ENCODE measurements at places on chromosomes 4 and X.
A peak's percentile ranks its signal among the peaks of the same experiment; 100 is the strongest.

DNA sequence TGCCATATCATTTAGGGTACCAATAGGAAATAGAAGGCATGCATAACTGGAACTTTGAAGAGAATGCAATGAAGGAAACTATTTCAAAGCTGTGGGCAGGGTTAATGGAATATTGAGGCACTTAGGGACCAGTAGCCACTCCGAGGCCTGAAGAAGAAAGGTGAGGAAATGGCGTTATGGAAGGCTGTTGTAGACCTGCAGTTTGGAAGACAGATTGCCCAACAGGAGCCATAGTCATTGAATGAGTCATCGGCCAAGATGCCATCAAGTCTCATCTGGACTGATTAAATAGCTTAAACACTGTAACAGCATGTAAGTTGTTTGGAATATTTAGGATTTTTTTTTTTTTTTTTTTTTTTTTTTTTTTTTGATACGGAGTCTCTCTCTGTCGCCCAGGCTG is 11.6 kb downstream of the CXCL13 start:
- DNase-seq, result no peak

- DNase-seq, result no peak
Measured at GRCh38 chr4:151646322-151646721, 114.5 kb downstream of the GATB start.

DNA sequence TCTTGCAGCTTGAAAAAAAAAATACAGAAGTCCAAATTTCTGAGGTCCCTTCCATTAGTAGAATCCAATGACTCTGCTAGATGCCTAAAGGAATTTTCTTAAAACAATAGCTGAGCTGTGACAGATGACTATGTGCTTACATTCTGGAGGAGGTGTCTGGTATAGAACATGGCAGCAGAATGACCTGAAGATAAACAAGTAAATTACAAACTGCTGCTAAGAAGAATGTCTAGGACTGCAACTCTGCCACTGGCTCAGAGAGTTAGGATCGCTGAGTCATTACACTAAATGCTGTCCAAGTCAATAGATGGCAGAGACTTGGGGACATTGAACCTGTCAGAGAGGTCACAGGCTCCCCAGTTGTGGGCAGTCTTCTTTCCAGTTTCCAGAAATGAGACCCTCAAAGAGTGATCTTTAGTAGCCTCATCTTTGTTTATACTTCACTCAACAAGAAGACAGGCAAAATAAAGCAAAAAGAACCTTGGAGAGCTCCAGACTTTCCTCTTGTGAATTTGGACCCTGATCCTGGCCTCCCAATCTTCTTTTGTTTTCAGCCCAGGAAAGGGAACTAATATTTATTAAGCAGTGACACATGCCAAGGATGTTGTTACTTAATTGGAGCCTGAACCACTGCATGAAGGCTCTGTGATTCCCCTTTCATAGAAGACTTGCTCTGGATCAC is 56.4 kb upstream of the SCML1 start:
- peak; percentile 24 for DNase-seq

DNA sequence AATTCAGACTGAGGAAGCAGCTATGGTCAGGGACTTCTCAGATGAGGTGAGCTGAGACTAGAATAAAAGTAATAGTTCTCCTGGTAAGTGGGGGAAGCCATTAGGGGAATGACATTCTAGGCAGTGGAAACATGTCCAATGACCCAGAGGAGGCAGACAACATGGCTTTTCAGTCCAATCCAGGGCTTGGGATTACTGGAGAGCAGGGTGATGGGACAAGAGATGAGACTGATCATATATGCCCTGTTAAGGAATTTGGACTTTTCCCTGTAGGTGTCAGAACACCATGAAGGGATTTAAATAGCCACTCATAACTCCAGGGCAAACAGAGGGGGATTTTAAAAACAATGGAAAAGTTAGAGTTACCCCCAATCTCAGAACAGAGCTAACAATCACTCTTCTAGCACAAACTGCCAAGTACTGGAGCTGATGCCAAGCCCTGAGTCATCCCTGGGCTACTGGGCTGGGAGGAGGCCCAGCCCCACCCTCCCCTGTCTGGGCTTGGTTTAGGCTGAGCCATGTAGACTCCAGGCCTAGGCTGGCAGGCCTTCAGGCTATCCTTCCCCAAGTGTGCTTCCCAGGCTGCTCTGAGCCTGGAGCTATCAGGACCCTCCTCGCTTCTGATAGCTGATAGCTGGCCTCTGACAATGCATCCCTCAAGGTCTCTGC is 22.7 kb upstream of the MSN start:
- DNase-seq, result peak; percentile 92

DNA sequence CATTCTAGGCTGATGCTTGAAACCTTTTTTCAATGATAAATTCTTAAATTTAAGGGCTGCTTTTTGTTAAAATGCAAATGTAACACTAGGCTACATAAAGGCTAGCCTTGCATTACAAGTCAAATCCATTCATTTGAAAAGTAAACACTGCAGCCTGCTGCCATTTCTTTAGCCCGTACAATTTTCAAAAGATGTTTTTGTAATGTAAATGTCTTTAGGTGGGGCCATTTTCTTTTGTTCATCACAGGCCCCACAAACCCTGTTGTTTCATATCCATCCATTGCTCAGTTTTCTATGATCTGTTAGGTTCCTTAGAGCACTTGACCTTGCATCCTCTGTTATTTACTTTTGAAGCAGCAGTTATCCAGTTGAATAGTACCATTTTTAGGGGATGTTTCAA is 296.2 kb upstream of the AMOT start:
- no peak for DNase-seq

DNA sequence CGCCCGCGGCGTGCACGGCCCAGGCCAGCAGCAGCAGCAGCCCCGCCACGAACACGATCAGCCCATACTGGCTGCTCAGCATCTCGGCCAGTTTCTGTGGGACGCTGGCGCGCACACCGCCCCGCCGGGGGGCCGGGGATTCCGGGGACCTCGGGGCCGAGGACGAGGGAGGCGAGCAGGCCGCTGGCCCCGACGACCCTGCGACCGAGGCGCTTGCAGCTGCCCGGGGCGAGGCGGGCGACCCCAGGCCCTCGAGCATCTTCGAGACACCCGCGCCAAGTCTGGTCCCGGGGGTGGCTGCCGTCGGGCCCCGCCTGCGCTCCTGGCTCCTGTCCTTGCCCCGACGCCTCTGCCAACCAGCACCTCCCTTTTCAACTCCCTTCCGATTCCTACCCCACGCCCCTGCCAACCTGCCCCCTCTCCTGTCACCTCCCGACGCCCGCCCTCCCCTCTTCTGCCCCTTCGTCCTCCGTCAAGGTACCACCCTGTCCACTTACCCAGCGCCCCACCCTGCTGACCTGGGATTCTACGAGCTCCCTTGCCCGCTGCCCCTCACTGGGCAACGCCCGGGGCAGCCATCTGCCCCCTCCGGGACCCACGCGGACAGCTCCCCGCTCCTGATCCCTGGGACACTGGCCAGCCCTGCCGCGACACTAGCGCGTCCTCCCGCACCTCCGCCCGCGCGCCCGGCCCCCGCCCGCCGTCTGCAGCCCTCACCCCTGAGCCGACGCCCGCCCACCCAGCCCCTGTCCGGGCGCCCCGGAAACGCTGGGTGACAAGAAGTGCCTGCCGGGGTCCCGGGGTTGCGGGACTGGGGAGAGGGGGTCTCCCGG is at the start of gene OTOP1:
Gene OTOP1 (minus strand): TSS at position 324 of the 833 bp plus-strand sequence. CDS start 65 bp downstream, at position 259.
- DNase-seq, result no peak

GRCh38 chr4:126396703-126397102 is 1081.9 kb downstream of the FAT4 start:
- DNase-seq, result no peak
